ENCODE measurements at places on chromosomes 16 and 17. TPM values are rescaled to one million over a fixed set of nuclear protein-coding genes. Genes with fewer than 3 reads are reported as not detected.

- DNase-seq = no peak
These were observed 45.1 kb upstream of the CIBAR2 start for GRCh38 chr16:85157372-85157771.

- no peak for DNase-seq
These were observed 101.1 kb downstream of the XYLT1 start for GRCh38 chr16:17369421-17370222.

- no peak for DNase-seq
These were observed 43.2 kb upstream of the SCNN1B start for GRCh38 chr16:23258919-23259237.

Gene BHLHA9
- not detected for polyA plus RNA-seq

Gene SOST
- polyA plus RNA-seq = not detected

GRCh38 chr16:75789237-75789636, 62.9 kb upstream of the CPHXL start:
- DNase-seq = peak; percentile 56

Gene CDRT15L2
- polyA plus RNA-seq = not detected

GRCh38 chr17:21031756-21032396, 10.9 kb downstream of the USP22 start:
- DNase-seq = no peak

Gene C17orf78
- not detected for polyA plus RNA-seq

DNA sequence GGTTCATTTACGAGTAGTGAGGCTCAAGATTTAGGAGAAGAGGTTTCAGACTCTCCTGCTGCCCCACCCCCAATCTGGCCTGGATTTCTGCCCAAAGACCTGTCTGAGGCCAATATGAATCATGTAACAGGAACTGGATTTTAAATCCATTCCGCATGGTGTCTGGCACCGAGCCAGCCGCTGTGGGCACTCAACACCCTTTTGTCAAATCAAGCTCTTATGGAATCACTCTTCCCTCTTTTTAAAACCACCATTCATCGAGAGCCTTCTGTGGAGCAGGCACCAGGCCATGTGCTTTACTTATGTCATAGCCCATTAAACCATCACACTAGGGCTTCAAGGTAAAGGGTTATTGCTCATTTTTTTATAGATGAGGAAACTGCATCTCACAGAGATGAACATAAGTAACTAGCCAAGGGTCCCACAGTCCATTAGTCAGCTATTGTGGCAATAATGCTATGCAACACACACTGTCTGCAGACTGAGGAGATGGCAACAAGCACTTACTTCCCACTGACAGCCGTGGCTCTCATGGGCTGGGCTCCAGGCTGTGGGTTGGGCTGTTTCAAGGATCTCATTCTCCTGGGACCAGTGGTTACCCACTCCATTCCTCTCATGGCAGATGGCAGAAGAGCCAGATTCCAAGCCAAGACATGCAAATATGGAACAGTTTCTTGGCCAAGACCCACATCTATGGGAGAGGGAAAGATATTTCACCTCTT, 93.6 kb downstream of the WSCD1 start:
- no peak for DNase-seq

- no peak for DNase-seq
These were observed 1.1 kb downstream of the NSRP1 start for GRCh38 chr17:30117675-30118081.

DNA sequence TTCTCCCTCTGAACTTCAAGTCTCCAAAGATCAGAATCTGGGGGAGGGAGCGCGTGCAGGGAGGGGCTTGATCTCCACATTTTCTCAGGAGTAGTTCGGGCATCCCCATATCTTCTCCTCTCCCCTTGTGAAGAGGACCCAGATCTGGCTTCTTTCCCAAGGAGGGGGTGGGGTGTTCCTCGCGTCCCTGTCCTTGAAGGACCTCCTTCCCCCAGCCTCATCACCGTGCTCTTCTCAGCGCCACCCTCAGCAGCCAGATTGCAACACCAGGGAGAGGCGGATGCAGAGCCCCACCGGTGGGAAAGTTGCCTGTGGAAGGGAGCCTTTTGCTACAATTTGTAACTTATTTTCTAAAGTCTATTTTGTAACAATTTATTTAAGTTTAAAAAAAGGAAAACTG, 5.7 kb downstream of the PRSS53 start:
- DNase-seq = peak; percentile 20

DNA sequence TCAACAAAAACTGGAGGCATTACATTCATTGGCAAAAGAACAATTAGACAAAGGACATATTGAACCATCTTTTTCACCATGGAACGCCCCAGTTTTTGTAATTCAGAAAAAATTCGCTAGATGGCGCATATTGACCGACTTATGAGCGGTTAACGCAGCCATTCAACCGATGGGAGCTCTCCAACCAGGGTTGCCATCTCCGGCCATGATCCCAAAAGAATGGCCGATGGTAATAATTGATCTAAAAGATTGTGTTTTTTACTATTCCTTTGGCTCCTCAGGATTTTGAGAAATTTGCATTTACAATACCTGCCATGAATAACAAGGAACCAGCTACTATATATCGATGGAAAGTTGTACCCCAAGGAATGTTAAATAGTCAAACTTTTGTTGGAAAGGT, 21.4 kb downstream of the ALOX15B start:
- peak; percentile 58 for DNase-seq
